ENCODE measurements at places on chromosomes 7 and 10.

GRCh38 chr10:121411004-121411403 lies 187.2 kb downstream of the FGFR2 start:
- DNase-seq: no peak

DNA sequence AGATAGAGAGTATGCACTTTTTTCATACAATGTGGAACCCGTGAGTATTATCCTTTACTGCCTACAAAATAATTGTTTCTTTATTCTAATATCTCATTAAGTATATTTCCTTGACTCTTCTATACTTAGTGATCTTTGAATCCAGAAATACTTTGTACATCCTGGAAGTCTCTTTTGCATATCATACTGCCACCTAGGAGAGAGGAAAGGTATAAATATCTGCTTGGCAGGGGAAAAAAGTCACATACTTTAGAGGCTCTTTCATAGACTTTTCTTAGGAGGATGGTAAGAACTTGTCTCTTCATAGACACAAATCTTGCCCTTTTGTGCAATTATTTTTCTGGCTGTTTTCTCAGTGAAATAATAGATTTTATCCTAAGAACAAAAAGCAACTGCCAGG lies 436.0 kb downstream of the PAXIP1 start:
- no peak for DNase-seq

- DNase-seq: no peak
These were observed 93.1 kb upstream of the HABP2 start for GRCh38 chr10:113459626-113460280.

DNA sequence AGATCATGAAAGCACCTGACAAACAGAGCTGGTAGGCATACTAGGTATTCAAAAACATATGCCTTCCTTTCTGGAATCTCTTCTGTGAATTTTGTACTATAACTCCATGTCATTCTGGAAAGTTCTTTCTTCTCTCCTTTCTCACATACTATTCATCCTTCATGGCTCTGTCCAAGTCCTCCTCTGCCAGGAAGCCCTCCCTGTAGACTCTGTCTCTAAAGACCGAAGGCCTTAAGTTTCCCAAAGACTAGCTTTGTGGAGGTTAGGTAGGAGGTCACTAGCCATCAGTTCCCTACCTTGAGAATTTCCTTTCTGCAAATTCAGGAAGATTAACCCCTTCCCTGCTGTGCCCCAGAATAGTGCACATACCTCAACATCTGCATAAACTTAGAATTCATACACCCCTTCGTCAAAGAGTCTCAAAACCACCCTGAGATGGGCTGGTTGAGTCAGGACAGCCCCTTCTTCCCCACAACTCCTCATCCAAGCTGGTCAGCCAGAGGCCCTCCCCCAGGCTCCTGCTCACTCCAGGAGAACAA lies 20.6 kb downstream of the SORBS1 start:
- no peak for DNase-seq

DNA sequence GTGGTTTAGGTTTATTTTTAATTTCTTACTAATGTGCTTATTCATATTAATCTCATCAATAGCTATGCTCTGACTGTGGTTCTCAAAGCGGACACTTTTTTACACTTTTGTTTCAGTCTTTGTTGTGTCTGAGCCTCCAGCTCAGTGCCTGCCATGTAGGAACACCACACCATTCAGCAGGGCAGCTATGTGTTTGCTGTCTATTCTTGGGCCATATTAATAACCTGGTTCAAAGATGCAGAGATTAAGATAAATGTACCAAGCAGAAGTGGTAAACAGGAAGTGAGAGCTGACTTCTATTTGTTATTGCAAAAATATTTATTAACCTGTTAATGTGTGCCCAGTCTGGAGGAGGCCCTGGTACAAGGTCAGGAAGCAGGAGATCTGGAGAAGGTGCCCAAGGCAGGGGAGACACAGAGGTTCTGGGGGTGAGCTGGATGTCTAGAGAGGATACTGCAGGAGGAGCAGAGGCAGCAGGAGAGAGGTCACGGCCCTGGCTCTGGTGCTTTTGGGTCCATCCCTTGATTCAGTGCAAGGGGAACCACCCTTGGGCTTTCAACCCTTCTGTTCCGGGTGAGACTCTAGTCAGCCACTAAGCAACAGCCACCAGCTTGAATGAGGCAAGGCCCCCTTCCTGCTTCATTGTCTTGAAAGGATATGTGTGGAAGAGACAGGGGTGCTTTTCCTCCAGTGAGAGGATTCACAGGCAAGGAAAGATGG lies 1.9 kb downstream of the TBXAS1 start:
- DNase-seq: no peak

GRCh38 chr10:29795850-29796249 lies 161.1 kb upstream of the SVIL start:
- no peak for DNase-seq

DNA sequence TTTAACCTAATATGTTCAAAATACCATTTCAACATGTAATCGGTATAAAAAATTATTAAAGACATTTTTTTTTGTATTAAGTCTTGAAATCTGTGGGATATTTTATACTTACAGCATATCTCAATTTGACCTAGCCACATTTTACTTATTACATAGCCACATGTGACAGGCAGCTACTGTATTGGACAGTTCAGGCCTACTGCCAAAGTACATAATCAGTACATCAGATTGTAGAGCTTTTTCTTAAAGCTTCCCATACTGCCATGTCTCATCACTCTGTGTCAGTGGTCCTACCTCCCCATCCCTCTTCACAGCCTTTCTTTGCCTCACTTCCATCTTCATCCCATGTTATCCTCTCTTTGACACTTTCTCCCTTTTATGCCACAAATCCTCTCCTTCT lies 43.0 kb downstream of the LOXL4 start:
- DNase-seq: no peak

DNA sequence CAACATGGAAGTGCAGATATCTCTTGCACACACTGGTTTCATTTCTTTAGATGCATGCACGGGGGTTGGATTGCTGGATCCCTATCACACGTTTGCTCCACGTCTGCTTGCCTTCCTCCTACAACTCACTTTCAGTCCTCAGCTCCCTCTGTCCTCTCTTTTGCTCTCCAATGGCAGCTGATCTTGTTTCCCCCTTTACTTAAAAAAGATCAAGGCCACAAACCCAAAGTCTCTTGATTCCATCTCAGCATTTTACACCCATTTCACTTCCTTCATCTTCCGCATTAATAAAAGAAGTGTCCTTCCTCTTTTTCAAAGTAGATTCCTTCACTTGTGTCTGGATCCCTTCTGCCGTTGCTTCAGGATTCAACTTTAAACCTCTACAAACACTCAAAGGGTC lies 245.2 kb downstream of the DOCK4 start:
- DNase-seq: no peak

- DNase-seq: no peak
These were observed 376.9 kb downstream of the LRRTM3 start for GRCh38 chr10:67302701-67303100.

GRCh38 chr7:94666879-94667587 lies 11.1 kb upstream of the SGCE start:
- no peak for DNase-seq

DNA sequence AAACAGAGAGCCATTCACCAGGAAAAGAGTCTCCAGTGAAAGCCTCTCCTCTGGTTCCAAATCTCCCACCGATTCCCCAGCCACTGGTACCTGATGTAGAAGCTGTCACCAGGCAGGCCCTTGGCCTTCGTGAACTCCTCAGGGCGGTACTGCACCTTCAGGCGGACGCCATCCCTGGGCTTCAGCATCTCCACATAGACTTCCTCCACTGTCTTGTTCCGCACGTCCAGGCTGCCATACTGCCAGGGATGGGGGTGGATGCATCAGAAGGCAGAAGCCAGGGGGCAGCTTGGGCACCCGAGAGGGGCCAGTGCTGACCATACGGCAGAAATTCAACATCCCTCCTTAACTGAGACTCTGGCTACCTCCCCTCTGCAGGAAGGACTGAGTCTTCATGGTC lies 118.8 kb downstream of the DLG5 start:
- no peak for DNase-seq

DNA sequence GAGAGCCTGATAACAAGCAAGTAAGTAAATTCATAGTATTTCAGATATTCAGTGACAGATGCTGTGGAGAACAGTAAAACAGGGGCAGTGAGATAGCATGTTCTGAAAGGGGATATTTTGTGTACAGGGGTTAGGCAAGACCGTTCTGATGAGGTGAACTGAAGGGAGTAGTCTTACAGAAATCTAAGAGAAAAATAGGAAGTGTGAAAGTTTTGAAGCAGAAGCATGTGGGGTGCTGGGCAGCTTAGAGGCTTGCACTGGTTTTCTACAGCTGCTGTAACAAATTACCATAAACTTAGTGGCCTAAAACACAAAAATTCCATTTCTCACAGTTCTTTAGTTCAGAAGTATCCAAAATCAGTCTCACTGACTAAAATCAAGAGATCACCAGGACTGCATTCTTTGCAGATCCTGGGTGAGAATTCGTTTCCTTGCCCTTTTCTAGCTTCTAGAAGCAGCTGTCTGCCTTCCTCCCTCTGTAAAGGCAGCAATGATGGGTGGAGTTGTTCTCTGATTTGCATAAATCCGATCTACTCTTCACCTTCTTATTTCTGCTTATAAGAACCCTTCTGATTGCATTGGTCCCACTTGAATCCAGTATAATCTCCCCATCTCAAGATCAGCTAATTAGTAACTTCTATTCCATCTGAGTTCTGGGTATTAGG lies 7.5 kb upstream of the KLF14 start:
- DNase-seq: no peak

GRCh38 chr10:70162892-70163201 lies 7.5 kb downstream of the SAR1A start:
- no peak for DNase-seq

- no peak for DNase-seq
These were observed 55.8 kb downstream of the FAM53B start for GRCh38 chr10:124688386-124688785.
